ENCODE measurements at places on chromosomes 7 and 10.
A peak's percentile ranks its signal among the peaks of the same experiment; 100 is the strongest.

DNA sequence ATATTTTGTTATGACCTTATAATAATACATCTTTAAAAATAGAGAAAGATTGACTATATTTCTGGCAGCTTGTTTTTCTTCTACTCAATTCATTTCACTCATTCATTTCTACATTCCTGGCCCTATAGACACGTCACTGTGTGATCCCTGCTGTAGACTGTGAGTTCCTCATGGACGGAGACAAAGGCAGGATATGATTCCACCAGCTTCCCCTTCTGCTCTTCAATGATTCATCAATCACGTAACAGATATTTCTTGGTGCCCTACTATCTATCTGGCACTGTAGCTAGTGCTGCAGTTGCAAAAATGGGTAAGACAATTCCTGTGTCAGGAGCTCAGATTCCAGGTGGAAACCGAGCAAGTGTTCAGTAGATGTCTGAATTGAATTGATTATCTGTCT, 415.0 kb downstream of the SFMBT2 start:
- no peak for DNase-seq

DNA sequence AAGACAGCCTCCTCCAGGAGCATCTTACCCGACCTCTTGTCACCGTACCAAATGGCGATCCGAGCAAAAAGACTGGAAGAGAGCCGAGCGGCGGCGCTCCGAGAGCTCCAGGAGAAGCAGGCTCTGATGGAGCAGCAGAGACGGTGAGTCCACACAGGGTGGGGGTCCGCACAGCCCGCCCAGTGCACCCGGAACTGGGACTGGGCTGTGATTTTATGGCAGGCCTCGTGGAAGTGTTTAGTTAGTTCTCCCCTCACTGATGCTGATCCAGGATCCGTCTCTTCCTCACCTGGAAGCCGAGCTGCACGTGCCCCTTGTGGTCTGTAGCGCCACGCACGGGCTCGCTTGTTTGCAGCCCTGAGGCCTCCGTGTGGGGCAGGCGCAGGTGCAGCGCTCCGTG, 19.6 kb downstream of the LRRC27 start:
- DNase-seq: no peak

DNA sequence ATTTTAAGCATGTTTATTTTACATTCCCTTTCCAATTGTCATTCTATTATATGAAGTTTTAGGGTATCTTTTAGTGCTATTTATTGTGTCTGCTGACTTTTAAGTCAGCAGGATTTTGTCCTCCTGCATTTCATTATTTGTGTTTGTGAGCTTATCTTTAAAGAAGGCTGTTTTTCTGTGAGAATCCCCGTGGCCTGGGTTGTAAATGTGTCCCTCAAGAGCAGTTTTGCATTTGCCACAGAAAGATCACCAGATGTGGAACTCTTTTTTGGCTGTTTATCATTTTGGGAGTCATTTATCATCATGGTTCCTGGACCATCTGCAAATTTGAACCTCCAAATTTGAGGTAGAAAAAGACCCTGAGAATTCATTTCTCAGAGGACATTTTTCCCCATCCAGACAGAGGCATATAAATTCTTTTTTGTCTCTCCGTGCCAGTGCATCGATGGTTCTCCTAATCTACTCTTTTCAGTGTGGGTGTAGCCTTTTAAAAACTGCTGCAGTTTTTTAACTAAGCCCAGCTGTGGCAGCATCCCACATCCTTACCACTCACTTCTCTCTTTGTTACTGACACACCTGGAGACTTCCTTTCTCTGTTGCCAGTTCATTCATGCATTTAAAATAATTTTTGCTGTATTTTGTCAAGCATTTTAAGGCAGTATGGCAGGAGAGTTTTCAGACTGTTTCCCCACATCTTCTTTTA, 20.1 kb upstream of the MTURN start:
- no peak for DNase-seq

GRCh38 chr10:8049045-8049864, 5.2 kb upstream of the GATA3 start:
- DNase-seq: peak; percentile 68

DNA sequence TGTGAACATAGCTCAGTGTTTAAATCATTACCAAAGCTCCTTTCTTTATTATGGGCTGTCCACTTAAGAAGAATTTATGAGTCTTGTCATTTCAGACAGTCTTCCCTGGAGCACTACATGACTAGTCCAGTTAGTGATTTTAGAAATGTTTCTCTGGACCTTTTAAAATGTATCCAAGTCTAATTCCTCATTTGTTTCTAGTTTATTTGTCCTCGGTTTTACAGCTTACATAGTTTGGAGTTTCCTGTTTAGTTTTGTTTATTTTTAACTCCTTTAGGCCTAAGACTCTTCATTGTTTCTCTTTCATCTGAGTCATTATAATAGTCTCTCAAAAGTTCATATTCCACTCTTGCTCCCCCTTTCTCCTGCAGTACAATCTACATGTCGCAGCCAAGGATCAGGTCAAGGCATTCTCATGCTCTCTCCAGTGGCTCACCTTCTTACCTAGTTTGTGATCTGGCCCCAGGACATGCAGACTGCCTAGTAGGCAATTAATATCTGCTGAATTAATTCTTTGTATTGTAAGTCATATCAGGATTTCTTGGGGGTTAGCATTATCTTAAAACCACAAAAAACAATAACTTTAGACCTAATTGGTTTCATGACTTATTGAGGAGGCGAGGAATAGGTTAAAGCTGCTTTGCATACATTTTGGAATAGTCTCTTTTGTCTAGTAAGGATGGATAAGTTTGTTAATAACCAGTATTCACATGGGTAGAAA, 93.8 kb downstream of the MAPK8 start:
- DNase-seq: no peak
